ENCODE measurements at places on chromosomes 13 and 19.

DNA sequence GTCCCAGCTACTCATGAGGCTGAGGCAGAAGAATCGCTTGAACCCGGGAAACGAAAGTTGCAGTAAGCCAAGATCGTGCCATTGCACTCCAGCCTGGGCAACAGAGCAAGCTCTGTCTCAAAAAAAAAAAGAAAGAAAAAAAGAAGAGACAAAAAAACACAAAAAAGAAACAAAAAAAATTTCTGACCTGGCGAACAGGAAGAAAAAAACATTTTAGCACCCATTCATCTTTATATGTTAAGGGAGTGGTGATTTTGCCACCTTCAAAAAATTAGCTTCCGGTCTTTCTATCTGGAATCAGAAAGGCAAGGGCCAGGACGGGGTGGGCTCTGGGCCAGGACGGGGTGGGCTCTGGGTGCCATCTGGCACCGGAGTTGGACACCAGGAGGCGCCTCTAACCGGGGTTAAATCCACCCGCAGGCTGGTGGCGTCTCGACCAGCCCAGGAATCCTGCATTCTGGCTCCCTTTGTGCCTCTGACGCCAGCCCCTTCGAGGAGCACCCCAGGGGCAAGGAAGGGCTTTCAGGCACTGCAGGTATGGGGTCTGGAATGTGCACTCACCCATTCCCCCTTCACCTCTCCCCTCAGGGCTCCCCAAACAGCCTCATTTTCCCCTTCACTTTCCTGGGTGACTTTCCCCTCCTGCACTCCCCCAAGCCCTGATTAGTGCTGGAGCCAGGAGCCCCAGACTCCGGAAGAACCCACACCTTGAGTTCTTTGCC, 10.4 kb upstream of the ZSWIM4 start:
- no peak for DNase-seq

DNA sequence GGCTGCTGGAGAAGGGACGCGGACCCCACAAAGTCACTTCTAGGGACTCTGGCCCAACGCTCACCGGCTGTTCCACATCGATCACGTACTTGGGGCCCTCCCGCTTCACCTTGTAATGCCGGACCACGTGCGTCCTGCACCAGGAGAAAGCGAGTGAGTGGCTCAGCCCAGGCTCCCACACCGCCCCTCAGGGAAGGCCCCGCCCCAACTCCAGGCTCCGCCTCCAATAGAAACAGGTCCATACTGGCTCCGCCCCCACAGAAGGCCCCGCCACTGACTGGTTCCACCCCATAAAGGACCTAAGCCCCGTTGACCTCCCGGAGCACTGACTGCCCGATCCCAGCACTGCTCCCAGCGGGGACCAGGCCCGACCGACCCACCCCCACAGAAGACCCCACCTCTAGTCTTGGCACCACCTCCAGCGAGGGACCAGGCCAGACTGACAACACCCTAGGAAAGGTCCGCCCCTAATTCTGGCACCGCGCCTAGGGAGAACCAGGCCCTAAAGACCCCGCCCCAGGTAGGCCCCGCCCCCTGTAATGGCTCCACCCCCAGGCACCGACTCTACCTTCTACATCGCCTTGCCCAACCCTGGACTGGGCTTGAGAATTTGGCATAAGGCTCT, 11.3 kb downstream of the STAP2 start:
- DNase-seq, result no peak

GRCh38 chr19:50322234-50322633, 6.9 kb downstream of the KCNC3 start:
- no peak for DNase-seq

GRCh38 chr19:49676784-49677230, 264 bp upstream of the PRMT1 start:
- DNase-seq, result peak; percentile 99

DNA sequence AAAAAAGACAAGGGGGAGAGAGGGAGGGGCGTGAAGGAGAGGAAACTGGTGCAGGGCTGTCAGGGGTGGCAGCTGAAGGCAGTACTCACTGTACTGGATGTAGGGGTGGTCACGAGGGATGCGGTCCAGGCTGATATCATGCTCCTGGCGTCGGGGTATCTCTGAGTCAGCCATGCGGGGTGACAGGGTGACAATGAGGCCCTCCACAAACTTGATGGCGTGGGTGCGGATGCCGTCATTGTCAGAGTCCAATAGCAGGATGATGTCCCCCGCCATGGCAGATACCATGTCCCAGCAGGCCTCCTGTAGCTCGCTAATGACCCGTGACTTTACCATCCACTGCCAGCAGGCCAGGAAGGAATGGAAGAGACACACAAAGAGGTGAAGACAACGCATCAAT, 15.3 kb downstream of the SYMPK start:
- DNase-seq, result no peak

DNA sequence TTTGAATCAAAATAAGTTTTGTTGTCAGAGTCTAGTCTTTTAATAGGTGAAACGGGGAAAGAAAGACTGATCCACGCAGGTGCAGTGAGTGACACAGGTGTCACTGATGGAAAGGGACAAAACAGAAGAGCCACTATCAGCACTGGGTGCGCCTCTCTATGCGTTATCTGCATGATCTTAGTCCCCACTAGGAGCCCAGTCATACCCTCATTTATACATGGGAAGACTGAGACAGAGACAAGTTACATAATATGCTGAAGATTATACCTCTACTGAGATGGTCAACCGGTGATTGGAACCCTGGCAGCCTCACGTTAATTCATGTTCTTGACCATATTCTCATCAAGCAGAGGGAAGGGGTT, 3.4 kb downstream of the LRCH1 start:
- no peak for DNase-seq

GRCh38 chr13:23969647-23970046, 72.3 kb upstream of the C1QTNF9B start:
- DNase-seq, result no peak

DNA sequence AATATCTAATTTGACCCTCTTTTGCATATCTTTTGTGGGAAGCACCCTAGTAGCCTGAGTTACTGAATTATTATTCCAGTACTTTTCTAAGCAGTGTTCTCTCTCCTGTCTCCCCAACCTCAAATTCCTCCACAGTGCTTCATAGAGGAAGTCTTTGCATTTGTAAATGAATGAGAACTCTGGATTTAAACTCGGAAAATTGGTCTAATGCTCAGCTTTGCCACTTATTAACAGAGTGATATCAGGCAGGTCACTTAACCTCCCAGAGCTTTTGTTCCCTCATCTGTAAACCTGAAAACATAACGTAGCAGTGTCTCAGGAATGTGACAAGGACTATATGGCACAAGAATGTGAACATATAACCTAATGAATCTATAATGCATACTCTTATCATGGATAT, 26.2 kb downstream of the FREM2 start:
- DNase-seq, result no peak

- no peak for DNase-seq
These were observed 69.1 kb downstream of the URI1 start for GRCh38 chr19:30011051-30011578.

- DNase-seq, result no peak
These were observed 7.2 kb upstream of the FCHO1 start for GRCh38 chr19:17743874-17744580.

- DNase-seq, result no peak
These were observed 18.3 kb upstream of the KCTD12 start for GRCh38 chr13:76904507-76904906.

GRCh38 chr19:57978586-57979289, 4.4 kb upstream of the C19orf18 start:
- DNase-seq, result no peak

DNA sequence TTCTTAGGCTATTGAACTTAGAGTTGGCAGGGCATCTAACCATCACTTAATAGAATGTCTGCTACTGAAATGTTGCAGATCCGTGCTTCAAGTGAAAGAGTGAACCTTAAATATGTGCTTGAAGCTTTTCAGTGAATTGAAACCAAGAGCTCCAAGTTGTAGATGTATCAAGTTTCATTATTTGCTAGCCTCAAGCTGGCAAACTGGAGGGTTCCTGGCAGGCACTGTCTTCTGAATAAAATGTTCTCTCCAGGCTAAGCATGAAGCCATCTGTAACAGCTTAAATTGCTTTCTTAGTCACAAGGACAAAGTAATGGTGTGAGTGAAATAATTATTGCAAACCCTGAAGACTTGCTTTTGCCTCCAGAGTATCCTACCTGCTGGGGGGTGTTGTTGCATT, 415.0 kb upstream of the SPRY2 start:
- DNase-seq, result no peak

DNA sequence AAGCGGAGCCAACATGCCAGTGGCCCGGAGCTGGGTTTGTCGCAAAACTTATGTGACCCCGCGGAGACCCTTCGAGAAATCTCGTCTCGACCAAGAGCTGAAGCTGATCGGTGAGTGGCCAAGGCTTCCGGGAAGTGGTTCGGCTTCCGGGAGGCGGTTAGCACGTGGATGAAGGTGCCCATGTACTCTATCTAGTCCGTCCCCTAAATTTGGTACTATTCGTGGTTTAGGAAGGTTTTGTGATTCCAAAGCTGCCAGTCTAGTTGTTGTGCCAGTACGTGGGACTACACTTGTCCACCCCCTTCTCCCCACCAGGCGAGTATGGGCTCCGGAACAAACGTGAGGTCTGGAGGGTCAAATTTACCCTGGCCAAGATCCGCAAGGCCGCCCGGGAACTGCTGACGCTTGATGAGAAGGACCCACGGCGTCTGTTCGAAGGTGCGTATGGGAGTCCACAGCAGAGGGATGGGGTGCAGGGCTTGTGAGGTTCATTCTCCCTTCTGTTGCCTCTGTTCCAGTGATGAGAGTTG, 579 bp downstream of the RPS9 start:
- DNase-seq, result no peak

DNA sequence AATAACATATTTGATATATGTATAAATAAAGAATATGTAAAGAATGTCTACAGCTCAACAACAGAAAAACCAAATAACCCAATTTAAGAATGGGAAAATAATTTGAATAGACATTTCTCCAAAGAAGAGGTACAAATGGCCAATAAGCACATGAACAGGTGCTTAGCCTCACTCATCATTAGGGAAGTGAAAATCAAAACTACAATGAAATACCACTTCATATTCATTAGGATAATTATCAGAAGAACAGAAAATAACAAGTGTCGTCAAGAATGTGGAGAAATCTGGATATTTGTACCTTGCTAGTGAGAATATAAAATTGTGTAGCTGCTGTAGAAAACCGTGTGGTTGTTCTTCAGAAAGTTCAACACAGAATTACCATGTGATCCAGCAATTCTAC, 8.4 kb upstream of the SUPT20H start:
- no peak for DNase-seq

GRCh38 chr19:4622695-4623421, 16.5 kb upstream of the TNFAIP8L1 start:
- no peak for DNase-seq

GRCh38 chr13:112574416-112574815, 13.5 kb downstream of the TUBGCP3 start:
- no peak for DNase-seq

DNA sequence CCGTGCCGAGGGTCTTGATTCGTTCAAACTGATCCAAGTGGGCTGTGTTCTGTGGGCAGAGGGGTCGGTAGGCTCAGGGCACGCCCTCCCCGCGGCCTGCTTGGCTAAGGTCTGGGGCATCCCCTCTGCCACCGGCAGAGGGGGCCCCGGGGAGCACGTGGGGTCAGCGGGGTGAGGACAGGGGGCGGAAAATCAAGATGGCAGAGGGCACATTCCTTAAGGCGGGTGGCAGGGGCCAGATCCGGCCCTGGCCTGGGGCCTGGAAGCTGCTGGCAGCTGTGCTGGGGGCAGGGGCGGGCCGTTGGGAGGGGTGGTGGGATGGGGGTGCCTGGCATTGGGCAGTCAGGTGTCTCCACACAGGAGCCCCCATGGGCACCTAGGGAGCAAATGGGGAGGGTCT, 10.7 kb downstream of the PRKACA start:
- no peak for DNase-seq

DNA sequence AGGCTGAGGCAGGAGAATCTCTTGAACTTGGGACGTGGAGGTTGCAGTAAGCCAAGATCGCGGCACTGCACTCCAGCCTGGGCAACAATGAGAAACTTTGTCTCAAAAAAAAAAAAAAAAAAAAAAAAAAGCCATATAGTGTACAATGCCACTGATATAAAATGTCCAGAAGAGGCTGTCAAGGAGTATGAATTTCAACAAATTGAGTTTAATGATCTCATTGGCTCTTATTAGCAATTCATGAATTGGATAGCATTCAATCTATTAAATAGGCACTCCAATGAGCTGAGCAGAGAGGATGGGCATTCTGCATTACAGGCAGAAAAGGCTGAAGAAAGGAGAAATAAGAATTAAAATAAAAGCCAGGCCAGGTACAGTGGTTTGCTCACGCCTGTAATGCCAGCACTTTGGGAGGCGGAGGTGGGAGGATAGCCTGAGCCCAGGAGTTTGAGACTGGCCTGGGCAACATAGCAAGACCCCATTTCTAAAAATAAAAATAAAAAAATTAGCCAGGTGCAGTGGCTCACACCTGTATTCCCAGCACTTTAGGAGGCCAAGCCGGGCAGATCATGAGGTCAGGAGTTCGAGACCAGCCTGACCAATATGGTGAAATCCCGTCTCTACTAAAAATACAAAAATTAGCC, 757 bp upstream of the LMNB2 start:
- no peak for DNase-seq

- DNase-seq, result no peak
These were observed 10.1 kb downstream of the COPE start for GRCh38 chr19:18908917-18909619.

- peak; percentile 49 for DNase-seq
These were observed 70.0 kb downstream of the INSR start for GRCh38 chr19:7224209-7224686.

Data from NCI-H2029 treated with DMSO at 0.1 percent for 48 hours (cell line).